Stimulated activated CD8-positive, alpha-beta memory T cell treated with anti-CD3 and anti-CD28 coated beads, Interleukin-4, amount 100 ng/mL, for 1 hour (primary cell): ENCODE measurements at places on chromosomes 2 and 18.

DNA sequence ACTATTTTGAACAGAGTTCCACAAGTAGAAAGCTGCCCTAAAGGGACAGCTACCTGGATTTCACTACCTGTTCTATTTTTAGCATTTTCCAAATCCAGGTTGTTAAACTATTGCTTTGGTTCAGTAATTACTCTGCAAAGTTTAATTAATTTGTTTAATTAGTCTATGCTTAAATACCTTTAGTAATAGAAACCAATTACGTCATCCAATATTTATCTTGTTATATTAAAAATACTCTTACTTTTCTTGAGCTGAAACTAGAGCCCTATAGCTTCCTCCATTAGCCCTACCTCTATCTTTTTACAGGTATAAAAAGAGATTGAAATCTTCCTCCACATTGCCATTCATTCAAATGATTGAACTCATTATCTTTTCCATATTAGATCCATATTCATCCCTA, 514.6 kb downstream of the DSC3 start:
- no peak for DNase-seq

GRCh38 chr18:34848695-34849094, 138.6 kb downstream of the DTNA start:
- no peak for DNase-seq

DNA sequence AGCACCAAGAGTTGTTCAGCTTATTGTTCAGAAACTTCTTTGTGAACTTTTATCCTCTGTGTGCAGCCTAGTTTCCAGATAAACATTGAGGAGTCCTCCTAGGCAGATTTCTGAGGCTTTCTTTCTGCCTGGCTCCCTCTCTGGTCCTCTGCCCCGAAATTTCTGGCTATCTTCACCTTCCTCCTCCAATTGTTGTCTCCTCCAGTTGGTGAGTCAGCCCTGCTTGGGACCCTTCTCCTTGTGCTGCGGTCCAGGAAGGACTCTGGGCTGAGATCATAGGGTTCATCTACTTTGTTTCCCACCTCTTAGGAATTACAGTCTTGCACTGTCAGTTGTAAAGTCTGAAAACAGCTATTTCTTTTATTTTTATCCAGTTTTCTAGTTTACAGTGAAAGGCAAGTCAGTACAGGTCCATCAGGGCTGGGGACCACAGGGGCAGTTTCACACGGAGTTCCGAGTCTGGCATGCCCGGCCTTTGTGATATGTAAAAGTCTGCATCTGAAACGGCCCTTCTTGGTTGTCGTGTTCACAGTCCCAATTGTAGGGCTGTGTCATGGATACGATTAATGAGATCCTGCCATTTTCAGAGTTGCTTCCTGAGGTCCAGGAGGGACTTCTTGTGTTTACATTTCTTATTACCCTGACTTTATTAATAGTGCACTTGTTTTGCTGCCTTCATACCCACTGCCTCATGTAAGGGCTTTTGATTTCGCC, 100.8 kb downstream of the SMC6 start:
- no peak for DNase-seq

- DNase-seq = no peak
Observed at GRCh38 chr2:75200140-75201096, 1.1 kb upstream of the TACR1 start.

DNA sequence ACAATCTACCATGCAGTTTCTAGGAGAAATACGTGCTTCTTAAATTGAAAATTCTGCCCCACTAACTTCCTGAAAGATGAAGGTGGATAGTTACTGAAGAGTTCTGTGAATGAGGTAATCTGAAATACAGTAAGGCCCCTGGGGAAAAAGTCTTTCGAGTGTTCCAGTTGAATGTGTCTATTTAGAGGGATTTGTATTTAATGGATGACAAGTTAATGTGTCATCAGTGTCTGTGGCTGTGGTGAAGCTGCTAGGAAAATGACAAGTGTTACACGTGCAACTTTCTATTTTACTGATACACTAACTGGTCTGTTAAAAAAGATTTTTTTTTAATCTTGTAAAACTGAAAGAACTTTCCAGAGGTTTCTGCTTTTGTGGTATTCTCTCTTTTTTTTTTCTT, 384.6 kb downstream of the STK39 start:
- no peak for DNase-seq

- no peak for DNase-seq
Observed at GRCh38 chr2:41344529-41344928, 703.3 kb upstream of the PKDCC start.

GRCh38 chr18:41150316-41150715, 804.7 kb upstream of the PIK3C3 start:
- DNase-seq = no peak

DNA sequence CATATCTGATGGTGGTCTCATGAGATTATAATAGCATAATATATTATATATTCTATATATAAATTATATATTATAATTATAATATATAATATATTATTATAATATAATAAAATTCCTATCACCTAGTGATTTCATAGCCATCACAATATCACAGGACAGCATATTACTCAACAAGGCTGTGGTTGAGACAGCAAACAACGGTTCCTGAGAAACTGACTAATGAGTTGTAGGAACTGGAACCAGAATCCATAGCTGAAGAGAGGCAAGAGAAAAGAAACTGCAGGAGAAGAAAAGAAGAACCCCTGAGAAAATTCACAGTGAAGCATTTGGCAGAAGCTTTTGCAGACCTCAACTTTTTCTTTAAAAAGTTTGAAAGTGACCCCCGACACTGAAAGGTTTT, 84.0 kb downstream of the BCL2L11 start:
- no peak for DNase-seq

DNA sequence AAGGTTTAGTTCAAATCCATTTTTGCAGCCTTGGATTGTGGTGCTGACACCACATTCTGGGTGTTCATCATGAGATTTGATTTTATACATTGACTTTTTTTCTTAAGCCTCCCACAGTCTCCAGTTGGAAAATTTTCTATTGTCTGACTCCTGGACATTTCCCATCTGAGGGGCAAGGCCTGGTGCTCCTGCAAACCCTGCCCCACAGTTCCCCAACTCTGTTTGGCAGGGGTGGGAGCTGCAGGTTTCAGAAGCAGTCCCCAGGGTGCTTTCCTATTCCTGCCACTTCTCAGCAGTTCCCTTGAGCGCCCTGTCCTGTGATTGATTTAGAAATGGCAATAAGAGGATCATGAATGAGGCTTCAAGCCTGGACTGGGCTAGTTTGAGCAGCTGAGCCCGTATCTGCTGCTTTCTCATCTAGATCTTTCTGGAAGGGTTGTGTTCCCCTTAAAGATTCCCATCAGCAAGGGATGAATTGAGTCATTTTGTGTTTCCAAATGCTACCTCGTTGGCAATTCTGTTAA, 77.0 kb downstream of the CIB4 start:
- DNase-seq = no peak

- DNase-seq = no peak
Observed at GRCh38 chr2:167504061-167504460, 615.8 kb downstream of the XIRP2 start.

DNA sequence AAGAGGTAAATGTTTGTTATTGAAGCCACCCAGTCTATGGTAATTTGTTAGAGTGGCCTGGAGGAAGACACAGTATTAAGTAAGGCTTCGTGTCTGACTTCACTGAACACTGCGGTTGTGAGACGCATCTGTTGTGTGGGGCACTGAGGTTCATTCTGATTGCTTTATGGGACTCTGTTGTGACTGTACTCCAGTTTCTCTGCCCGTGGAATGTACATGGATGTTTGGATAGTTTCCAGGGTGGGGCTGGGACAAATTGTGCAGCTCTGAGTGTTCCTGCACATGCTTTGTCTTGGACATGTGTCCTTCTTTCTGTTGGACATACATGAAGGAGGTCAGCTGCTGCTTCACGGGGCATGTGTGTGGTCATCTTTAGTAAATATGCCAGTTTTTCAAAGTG, 58.6 kb downstream of the ODC1 start:
- no peak for DNase-seq

DNA sequence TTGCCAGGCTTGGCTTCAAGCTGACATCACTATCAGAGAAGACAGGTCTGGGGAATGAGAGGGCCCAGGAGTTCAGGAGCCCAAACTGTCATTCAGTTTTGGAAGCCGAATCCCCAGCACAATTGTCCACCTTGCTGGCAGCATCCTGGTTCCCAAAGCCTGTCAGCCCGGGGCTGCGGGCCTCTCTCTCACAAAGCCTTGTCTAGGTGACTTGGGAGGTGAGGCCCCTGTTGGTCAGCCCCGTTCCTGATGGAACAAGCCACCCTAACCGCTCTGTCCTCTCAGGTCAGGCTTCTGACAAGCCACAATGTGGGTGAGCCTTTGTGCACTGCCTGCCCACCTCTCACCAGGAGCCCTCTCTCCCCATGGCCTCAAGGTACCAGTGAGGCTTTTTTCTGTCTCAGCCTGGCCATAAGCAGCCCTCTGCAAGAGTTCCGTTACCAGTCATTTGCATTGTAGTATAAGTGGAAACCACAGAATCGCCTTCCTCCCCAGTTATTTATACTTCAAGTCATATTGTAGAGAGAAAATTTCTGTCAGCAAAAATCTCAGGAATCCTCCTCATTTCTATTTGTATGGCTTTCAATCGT, 100.6 kb downstream of the MSH2 start:
- no peak for DNase-seq

DNA sequence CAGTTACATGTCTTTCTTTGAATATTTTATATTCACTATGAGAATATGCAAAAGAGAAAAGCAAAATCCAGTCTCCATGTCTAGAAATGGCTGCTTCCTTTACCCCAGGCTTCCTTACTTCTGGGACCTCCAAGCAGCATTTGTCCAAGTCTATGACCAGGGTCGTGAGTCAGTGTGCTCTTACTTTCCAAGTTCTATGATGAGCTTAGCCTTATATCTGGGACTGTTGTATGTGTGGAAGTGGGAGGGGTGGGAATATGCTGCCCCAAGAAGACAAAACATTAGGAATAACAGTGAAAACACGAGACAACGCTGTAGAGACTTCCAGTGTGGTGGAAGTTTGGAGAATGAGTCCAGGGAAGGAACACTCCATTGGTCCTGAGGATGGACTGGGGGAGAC, 21.2 kb upstream of the CHRNA1 start:
- no peak for DNase-seq

DNA sequence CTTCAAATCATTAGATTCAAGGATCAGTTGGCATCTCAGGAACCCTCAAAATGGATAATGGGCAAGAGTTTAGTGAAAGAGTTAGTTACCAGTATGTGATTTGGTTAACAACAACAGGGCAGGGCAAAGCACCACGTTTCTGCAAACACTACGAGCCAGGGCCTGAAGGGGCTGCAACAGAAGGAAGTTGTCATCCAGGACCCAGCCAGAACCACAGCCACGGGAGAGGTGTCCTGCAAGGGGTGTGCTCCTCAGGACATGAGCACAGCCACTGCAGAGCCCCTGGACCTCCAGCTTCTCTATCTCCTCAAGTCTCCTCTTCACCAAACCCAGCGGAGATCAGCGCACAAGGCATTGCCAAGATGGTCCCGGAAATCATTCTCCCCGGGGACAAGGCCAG, 173.3 kb upstream of the PIEZO2 start:
- no peak for DNase-seq

DNA sequence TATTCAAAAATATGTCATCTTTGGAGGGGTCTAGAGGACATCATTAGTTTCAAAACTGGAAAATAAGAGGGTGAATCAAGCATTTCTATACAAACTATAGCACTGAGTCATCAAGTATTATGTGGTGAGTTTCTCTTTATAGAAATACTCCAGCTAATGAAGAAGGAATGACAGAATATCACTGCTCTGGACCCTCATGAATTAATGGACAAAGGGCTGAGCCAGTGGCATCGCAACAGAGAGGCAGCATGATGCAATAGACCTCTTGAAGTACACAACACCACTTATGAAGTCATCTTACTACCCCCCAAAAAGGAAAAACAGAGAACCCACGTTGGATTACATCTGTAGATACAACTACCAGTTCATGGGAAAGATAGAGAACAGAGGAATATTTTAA, 27.4 kb upstream of the EIF2AK3 start:
- no peak for DNase-seq

DNA sequence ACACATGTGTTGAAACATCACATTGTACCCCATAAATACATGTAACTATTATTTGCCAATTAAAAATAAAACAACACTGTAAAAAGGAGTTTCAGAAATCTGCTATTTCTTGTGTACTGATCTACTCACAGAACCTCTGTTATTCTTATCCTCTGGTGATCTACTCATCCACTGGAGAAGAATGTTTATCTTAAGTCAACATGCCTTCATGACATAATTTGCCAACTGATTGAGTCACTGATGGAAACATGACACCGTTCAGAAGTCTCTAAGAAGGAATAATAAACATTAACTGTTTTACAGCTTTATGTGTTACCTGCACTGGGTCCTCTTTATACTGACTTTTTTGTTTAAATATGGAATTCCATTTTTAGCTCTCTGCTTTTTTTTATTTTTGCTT, 555.2 kb downstream of the DCDC2C start:
- DNase-seq = no peak

GRCh38 chr2:155021618-155022017, 323.1 kb downstream of the KCNJ3 start:
- no peak for DNase-seq

GRCh38 chr2:142937347-142937746, 59.9 kb downstream of the KYNU start:
- no peak for DNase-seq

GRCh38 chr2:149456285-149456684, 125.9 kb downstream of the LYPD6 start:
- no peak for DNase-seq

- DNase-seq = no peak
Observed at GRCh38 chr2:182148344-182148743, 162.7 kb downstream of the PPP1R1C start.
